ENCODE measurements at places on chromosomes 7 and 10.

DNA sequence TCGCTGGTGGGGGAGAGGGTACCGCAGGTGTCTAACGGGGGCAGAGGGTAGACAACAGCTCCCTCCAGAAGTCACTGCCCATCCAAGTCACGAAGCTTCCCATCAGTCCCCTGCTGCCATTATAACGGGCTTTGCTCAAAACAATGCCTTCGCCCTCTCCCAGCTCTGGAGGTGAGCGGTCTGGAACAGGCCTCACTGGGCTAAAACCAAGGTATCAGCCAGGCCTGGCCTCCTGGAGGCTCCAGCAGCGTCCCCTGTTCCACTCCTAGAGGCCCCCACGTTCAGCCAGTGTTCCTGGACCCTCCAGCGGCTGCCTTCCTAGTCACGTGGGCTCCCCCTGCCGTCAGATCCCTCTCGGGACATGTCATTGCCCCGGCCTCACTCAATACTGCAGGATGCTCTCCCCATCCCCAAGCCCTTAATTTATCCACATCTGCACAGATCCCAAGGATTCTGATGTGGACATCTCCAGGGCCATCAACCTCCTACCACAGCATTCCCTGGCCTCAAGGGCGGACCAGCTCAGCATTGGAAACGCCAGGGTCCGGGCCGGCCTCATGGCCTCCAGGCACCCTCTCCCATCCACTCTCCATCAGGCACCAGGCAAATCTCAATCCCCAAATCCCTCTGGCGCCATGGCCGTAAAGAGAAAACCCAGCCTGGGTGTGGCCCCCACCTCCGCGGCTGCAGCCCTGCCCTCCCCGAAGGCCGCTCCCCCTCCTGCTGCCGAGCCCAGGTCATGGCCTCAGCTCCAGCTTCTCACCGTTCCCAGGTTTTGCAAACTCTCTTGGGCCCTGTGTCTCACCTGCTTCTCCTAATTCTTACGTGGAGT lies 104.1 kb upstream of the FAM20C start:
- peak; percentile 47 for DNase-seq

DNA sequence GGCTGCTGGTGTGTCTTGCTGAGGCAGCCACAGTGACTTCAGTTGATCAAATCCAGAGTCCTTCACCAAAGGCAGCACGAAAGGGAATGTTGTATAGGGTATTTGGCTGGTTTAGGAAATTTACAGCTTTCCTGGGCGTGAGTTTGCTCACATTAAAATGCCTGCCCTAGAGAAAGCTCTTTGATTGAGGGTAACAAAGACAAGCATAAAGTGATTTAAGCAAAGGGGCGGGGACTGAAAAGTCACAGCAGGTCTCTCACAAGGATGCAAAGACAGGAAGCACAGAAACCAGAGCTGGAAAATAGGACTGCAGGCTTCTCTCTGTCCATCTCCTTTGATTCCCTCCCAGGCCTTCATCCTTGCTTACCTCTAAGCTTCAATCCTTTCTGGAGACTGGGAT lies 139.2 kb downstream of the ELMO1 start:
- DNase-seq = no peak

DNA sequence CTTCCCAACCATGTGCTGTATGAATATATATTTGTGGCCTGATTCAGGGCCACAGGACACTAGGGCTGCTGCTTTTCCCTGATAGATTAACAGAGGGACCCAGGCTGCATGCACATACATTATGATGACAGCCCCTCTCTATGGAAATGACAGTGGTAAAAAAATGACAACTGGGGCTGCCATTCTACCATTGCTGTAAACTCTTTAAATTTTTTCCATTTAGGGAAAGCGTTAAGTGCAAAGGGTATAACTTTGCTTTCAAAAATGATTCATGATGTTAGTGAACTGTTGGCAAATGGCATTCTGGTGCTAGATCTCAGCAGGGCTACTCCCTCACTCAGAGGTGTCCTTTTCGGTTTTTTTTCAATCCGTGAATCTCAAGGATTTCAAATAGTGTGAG lies 4.2 kb downstream of the CTBP2 start:
- no peak for DNase-seq

DNA sequence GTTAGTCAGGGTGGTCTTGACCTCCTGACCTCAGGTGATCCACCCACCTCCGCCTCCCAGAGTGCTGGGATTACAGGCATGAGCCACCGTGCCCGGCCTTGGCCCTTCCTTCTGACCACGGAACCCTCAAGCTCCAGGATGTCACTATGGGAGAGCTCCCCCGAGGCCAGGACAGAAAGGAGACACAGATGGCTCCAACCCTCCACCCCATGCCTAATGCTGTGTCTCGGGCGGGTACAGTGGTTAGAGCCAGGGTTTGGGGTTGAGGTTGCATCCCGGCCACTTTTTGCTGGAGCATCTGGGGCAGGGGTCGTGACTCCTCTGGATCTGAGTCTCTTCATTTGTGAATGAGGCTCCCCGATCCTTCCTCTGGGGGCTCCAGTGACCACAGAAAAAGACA lies 8.1 kb downstream of the MYL10 start:
- no peak for DNase-seq

GRCh38 chr7:129859183-129859582 lies 93.6 kb downstream of the UBE2H start:
- no peak for DNase-seq

DNA sequence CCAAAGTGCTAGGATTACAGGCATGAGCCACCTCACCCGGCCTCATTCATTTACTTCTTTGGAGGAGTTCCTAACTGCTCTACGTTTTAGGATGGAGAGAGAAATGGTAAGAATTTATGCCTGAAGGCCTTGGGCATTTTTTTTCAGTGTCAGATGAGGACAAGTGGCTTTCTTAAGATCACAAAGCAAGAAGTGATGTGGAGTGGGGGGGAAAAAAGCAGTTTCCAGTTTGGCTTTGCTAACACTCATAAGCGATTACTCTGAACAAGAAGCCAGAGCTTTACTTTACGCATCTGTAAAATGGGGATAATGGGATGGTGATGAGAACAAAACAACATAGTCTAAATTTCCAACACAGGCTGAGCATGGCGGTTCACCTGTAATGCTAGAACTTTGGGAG lies 2.6 kb upstream of the PPIA start:
- DNase-seq = no peak

- peak; percentile 72 for DNase-seq
These were observed 235.0 kb downstream of the FANK1 start for GRCh38 chr10:126131341-126131740.

- peak; percentile 39 for DNase-seq
These were observed 61.1 kb upstream of the C10orf90 start for GRCh38 chr10:126731610-126731990.

GRCh38 chr7:13231216-13231615 lies 543.8 kb downstream of the ARL4A start:
- no peak for DNase-seq

DNA sequence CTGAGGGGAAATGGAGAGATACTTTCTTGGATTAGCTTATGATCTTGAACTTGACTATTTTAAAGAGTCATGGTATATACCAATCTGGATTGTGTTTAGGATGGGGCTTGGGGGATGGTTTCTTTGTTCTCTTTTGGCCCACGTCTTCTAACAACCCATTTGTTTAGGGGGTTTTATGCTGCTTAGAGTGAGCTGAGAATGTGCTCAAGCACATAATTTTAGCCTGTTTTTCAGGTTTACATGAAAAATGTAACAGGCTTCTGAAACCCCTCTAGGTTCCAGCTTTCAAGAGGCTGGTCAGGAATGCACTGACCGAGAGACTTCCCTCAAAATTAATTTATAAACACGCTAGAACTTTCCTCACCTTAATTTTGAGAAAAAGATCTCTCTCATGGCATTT lies 94.3 kb downstream of the AUTS2 start:
- no peak for DNase-seq

DNA sequence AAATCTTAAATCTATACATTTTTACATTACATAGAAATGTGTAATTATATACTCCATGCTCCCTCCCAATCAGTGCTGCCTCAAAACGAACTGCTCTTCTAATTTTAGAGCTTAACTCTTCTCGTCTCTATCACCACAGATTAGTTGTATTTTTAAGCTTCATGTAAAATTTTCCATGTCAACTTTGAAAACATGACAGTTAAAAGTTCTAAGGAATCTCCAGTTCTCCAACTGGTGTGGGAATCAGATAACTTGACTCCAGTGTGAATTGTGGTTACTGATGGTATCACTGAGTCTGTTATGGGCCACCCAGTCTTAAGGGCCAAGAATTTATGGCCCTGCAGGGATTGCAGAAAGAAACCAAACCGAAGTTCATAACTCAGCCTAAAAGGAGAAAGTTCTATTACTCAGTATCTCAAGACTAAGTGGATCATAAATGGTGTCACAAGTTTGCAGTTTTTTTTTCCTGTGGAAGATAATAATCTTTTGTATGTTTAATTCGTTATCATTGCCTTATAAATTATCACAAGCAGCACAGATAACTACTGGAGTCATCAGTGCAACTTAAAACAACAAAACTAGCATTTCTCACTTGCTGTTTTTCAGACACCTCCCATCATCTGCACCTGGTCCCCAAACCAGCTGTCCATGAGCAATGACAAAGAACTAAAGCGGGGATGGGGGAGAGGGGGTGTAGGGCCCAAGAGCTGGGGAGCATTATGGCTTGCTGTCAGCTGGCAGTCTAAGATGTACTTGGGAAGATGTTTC lies 31.5 kb upstream of the KMT2E start:
- no peak for DNase-seq

GRCh38 chr7:114959931-114960330 lies 38.0 kb downstream of the MDFIC start:
- no peak for DNase-seq

DNA sequence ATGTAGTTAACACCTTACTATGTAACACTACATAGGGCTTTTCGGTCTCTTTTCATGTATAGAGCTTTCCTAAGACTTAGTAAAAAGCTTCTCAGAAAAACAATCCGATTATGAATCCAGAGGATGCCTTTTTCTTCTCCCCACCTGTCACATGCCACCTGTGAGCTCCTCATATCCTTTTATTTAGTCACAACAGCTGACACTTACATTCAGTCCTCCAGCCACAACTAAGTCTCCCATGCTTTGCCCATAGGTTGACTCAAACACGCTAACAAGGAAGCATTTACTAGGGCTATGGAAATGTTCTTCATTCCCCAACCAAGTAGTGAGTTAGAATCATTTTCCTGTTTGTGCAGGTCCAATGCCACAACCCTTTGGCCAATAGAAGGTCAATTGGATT lies 7.9 kb downstream of the ENO4 start:
- DNase-seq = no peak

- no peak for DNase-seq
These were observed 175.4 kb downstream of the SORCS3 start for GRCh38 chr10:104816501-104816900.

DNA sequence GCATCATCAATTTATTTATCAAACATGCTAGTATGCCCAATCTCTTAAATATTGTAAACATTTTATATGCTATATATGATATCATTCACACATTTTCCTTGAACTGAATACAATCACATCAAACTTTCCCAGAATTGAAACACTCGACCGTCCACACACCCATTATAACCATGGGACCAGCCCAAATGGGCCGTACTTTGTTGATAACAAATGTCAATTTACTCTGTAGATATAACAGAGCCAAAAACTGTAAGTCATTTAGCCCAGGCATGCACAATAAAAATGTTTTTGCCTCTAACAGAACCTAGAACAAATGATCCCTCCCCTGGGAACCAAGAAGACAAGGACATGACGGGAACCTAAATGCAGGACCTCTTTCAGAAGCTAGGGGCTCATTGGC lies 683 bp upstream of the ANKRD22 start:
- DNase-seq = no peak

DNA sequence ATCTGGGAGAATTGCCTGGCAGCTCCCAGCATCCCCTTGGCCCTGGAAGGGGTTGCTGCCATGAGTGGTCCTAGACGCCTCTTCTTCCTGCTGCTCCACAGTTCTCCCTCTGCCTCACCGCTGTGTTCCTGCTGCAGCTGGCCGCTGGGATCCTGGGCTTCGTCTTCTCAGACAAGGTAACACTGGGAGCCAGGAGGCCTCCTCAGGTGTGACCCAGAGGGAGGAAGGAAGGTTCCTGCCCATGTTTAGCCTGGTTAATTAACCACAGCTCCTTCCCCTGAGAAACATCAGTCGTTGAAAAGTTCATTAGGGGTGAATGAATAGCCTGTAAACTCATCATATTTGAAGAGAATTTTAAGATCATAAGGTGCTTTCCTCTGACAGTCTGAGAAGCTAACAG lies 18.2 kb downstream of the TSPAN33 start:
- DNase-seq = no peak

GRCh38 chr7:150399421-150400007 lies 20.4 kb downstream of the ZNF775 start:
- no peak for DNase-seq

DNA sequence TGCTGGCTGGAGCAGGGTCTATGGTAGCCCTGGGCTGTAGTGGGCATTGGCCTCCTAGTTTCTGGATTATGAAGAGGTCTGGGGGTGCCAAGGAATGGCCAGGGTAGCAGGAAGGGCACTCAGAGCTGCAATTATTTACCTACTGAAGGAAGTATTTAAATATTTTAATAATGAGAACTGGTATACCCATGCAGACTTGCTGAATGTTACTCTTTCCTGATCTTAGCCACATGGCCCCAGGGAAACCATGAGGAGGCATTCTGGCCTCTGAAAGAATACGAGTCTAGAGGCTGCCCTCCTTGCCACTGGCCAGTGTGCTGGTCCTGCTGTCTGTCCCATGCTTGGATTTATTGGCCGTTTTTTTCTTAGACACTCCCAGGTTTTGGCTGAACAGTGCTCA lies 599.7 kb downstream of the LRMDA start:
- no peak for DNase-seq

DNA sequence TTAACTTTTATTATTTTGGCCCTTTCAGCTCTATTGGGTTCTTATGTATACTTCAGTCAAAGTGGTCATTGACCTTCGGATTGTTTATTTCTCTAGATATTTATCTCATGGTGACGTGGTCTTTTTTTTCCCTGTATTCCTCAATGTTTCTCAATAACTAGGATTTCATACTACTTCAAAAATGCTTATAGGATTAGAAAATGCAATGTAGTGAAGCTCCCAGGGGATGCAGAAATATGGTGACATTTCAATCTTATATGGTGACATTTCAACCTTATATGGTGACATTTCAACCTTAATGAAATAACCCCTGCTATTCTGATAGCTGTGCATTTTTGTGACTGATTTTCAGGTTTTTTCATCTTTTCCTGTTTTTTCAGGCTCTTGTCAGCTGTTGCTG lies 51.4 kb downstream of the CHRM2 start:
- DNase-seq = no peak
